ENCODE measurements at places on chromosomes 12 and 14.

GRCh38 chr14:59698793-59699192 lies 122.2 kb upstream of the CCDC175 start:
- DNase-seq = no peak

DNA sequence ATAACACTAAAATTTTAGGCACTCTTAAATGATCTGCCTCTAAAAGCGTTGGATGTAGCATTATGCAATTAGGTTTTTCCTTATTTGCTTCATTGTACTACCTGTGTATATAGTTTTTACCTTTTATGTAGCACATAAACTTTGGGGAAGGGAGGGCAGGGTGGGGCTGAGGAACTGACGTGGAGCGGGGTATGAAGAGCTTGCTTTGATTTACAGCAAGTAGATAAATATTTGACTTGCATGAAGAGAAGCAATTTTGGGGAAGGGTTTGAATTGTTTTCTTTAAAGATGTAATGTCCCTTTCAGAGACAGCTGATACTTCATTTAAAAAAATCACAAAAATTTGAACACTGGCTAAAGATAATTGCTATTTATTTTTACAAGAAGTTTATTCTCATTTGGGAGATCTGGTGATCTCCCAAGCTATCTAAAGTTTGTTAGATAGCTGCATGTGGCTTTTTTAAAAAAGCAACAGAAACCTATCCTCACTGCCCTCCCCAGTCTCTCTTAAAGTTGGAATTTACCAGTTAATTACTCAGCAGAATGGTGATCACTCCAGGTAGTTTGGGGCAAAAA lies 4.1 kb downstream of the CDKN1B start:
- DNase-seq = no peak

DNA sequence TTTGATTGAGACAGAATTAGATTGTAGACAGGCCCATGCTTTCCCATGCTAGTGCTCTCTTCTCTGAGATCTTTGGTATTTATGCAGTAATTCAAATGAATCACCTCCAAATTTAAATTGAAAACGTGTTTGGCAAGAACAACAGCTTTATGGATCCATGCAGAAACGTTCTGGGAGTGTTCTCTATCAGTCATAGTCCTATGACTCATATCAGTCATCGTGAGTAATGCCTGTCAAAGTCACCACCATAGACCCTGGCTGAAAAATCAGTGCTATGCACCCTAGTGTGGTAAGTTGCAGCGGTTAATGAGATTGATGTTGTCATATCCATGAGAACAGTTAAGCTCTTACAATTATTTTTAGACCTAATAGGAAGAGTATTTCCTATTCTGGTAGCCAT lies 90.1 kb upstream of the FOXG1 start:
- DNase-seq = no peak

DNA sequence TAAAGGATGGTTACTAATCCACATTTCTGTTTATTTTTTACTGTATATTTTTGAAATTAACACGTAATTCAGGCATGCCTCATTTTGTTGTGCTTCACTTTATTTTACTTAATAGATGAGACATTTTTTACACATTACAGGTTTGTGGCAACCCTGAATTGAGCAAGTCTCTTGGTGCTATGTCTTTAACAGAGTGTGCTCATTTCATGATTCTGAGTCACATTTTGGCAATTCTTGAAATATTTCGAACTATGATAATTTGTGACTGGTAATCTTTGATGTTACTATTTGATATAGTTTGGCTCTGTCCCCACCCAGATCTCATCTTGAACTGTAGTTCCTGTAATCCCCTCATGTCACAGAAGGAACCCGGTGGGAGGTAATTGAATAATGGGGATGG lies 1120.5 kb upstream of the FLRT2 start:
- no peak for DNase-seq

- no peak for DNase-seq
Measured at GRCh38 chr12:16385782-16386646, 38.6 kb downstream of the MGST1 start.

DNA sequence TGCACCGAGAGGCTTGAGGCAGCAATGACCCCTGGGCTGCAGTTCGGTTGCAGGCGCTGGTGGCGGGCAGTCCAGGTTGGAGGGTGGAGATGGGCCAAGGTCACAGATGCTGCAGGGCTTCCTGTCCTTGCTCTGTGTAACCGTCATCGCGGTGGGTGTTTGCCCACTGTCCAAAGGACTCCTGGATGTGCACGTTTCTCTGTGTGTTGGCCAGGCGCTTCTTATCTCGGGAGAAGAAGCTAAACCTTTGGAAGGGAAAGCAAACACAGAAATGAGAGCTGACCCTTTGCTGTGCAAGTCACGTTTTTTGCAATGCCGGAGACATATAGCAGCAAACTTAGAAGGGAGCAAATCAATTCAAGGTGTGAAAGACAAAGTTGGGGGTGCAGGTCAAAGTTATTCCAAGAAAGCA lies 14.5 kb downstream of the SNRNP35 start:
- DNase-seq = no peak

GRCh38 chr14:33871394-33871793 lies 79.5 kb downstream of the EGLN3 start:
- DNase-seq = no peak

DNA sequence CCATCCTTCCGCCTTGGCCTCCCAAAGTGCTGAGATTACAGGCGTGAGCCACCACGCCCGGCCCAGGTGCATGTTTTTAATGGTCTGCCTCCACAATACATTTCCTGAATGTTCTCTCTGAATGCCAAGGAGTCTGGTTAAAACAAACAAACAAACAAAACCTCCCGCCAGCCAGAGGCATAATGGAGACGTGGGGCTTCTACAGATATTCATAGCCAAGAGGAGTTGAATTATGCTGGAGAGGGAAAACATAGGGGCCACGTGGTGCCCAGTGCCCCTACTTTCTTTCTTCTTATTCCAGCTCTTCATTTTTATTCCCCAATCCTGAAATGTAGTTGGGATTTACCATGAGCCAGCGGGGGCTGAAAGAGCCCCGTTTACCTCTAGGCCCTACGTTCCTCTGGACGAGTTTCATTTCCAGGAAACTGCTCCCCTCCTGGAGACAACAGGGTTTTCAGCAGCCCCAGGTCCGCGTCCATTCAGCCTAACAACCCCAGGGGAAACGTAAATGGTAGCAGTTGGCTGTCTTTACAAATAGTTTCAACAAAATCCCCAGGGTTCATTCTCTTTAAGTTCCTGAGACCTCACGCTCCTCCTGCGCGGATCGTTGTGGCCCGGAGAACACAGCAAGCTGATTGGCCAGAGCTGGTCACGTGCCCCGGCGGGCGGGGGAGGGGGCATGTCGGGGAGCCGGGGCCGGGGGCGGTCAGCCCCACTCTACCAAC lies 108.5 kb upstream of the ESRRB start:
- peak; percentile 34 for DNase-seq

DNA sequence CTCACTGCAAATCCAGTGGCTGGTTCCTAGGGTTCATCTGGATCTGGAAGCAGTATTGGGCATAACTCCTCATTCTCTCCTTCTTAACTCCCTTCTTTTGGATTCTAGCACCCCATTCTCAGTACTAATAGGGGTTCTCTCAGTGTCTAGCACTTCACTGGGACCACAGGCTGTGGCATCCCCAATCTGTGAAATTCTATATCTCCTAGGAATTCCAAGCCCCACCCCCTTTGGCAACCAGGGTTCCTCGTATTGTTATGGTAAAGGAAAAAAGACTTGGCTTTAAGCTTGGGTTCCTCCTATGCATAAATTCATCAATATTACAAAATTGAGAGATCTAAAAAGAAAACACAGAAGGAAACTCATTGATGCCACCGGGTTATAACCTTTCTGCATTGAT lies 45.0 kb upstream of the FBXO21 start:
- no peak for DNase-seq

DNA sequence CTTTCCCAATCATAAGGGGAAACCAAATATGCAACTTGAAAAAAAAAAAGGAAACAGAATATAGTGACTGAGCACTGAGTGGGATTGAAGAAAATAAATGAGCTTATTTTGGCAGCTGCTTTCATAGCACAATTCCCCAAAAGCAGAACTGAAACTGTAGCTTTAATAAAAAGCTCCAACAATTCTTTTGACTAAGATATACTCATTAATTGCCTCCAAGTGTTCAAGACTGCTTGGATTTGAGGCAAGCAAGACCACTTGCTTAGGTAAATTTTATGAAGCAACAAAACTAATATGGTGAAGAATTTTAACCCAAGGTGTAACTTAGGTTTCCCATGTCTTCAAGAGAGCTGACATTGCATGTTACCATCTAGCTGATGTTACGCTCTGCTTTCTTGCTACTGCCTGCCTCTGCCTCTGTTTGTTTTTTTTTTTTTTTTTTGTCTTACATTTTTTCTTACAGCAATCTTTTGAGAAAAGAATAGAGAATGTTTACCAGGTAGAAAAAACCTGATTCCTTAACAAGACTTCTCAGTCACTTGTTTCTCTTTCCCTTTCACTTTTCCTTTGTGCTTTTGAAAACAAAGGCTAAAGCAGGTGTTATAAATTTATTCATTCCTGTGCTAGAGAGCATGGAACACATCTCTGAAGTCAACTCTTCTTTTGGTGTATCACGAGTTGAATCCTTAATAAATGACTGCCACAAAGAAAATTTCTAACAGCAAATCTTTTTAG lies 134.4 kb downstream of the BCAT1 start:
- DNase-seq = no peak

DNA sequence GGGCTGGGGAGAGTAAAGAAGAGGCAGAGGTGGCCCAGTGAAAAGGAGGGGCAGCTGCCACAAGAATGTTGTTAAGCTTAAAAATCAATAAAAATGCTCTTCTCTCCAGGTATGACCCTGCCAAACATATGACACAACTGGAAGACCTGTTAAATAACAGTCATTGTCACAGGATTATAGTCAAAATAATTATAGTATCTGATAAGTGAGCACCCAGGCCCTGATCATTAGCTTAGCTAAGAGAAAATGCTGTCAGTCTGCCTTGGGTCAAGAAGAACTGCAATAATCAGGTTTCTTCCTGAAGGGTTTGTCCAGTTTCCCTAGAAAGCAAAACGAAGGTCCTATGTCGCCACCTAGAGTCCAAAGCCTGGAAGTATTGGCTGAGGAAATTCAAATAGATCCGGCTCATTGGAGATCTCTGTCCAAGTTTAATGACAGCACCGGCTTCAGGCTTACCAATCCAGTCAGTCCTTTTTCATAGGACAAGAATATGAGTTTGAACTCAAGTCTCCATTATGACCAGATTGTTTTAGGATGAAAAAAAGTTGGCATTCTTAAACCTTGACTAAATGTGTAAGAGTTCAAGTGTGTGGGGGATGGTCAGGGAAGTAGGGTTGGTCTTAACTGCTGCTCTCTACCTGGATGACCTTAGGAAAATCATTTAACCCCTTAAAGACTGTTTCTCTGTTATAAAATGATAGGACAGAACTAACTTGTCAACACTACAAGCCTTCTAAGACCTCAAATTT lies 22.5 kb upstream of the NKX2-8 start:
- DNase-seq = no peak

- DNase-seq = no peak
Measured at GRCh38 chr12:93838193-93838592, 161.0 kb downstream of the CRADD start.

DNA sequence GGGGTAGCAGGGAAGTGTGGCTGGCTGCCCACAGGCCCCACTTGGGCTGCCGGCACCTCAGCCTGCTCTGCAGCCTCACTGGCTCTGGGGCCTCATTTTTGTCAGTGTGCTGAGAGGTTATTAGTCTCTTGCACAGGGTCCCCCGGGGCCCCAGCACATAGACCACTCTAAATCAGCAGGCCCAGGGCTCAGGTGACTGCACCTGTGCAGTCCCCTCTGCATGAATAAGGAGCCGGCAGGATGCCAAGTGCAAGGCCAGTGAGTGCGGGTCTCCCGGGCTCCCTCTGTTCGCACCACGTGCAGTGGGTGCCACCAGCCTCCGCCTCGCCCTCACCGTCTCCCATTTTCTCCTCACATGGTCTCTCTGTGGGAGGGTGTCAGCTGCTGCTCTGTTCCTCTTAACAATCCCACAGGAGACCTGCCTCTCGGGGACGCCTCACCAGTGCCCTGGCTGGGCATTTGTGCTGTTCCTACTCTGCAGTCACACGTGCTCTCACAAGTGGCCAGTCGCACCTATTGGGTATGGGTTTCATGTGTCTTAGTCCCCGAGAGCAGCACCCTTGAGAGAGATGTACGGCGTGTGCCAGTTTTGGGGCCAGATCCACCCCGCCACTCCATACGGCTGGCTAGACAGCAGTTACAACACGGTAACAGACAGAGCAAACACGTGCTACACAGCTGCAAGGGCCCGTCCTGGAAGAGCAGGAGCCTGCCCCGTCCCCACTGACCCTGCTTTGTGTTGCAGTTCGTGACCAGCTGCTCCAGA lies 40.4 kb downstream of the MMAB start:
- DNase-seq = no peak

GRCh38 chr14:56100556-56100955 lies 17.7 kb upstream of the PELI2 start:
- DNase-seq = no peak

DNA sequence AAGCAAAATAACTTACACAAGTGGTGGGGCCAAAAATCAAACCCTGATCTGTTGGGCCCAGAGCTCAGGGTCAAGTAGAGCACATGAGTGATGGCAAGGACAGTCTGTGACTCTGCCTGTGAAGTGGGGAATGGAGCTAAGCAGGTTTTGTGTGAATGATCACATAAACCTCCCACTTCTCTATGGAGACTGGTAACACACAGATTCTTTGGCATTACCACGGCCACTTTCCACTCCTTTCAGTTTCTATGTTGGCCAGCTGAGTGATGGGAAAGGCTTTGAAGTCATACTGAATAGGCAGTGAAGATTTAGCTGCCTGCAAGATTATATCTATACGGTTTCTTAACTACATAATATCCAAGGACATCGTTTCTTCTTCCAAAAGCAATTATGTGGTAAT lies 97.9 kb downstream of the ARMH4 start:
- no peak for DNase-seq

DNA sequence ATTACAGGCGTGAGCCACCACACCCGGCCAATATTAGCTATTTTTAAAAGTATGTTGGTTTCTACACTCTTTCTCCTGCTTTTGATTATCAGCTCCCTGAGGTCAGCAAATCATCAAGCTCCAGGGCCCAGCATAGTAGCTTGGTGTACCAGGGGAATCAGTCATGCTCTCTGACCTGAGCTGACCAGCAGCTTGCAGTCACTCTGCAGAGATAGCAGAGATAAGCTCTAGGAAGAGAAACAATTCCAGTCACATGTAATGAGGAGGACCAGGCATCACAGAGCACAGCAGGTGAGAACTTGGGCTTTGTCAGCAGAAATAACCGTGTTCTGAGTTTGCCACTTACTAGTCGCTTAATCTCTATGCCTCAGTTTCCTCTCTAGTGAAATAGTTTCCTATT lies 8.5 kb downstream of the PLEKHD1 start:
- no peak for DNase-seq

DNA sequence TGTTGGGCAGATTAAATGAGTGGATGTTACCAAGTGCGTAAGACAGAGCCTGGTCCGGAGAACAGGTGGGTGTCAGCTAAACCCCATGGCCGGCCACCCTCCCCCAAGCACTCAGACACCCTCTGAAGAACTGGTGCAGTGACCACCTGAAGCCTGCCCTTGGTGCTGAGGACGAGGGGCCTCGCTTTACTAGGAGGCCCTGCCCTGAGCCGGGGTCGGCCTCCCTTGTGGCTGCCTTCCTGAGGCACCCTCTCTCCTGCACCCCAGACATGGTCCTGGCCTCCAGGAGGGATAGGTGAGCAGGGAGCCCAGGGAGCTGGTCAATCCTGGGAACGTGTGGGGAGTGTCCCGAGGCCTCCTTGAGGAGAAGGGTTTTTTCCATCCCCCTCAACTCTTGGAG lies 4.9 kb upstream of the KIF26A start:
- no peak for DNase-seq
